ENCODE measurements at places on chromosomes 12 and 14.

DNA sequence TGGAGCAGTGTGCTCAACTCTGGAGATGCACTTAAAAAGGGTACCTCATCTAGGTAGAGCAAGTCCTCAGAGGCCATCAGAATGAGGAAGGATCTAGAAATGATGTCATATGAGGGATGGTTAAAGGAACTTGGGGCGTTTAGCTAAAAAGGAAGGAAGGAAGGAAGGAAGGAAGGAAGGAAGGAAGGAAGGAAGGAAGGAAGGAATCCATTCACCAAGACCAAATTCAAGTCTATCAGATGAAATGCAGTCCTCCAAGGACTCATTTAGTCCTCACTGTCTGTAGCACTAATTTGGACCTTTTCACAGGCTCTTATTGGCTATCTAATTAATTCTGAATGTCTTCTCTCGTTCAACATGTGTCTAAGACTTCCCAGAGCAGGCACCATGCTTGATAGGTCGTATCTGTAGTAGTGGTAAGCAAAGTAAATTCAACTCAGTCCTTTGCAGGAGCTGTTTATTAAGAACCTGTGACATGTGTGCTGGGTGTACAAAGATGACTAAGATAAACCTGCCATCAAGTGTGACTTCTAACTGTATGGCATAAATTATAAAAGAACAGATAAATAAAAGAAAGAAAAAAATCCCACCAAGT, 63.5 kb downstream of the LLPH start:
- no peaks in the 10 kb centered on the region for H3K27me3 ChIP-seq
- H3K4me3 ChIP-seq: no peak overlapping the region
- no peaks in the 10 kb centered on the region for H3K4me1 ChIP-seq
- no peak overlapping the region for H3K27ac ChIP-seq

DNA sequence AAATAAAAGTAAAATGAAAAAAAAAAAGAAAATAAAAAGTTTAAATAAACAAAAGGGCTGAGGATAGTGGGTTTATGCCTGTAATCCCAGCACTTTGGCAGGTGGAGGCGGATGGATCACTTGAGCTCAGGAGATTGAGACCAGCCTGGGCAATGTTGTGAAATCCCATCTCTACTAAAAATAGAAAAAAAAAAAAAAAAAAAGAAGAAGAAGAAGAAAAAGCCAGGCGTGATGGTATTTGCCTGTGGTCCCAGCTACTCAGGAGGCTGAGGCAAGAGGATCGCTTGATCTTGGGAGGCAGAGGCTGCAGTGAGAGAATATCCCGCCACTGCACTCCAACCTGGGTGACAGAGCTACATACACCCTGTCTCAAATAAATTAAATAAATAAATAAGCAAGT, 3.9 kb downstream of the TAOK3 start:
- no peak overlapping the region for H3K4me3 ChIP-seq
- H3K36me3 ChIP-seq: no peaks in the 10 kb centered on the region
- H3K27me3 ChIP-seq: no peaks in the 10 kb centered on the region
- H3K4me1 ChIP-seq: no peaks in the 10 kb centered on the region
- no peak for DNase-seq
- H3K27ac ChIP-seq: no peak overlapping the region

DNA sequence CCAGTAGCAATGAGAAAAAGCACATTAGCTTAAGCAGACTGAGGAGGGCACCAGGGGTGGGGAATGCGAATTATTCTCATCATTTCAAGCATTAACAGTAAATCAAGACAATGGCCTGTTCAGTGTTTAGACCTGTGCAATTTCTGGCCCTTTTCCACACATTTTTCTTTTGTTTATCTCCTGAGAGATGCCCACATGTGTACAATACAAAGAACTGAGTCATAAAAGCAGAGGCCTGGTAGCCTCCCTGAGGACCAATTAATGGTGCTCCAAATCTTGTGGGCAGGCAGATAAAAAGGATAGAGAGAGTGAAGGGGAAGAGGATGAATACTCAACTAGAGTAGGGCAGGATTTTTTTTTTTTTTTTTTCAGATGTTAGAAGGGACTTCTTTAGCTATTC, 480.8 kb downstream of the RERGL start:
- no peak overlapping the region for H3K27ac ChIP-seq
- no peak overlapping the region for H3K4me3 ChIP-seq
- no peaks in the 10 kb centered on the region for H3K27me3 ChIP-seq
- no peaks in the 10 kb centered on the region for H3K4me1 ChIP-seq

DNA sequence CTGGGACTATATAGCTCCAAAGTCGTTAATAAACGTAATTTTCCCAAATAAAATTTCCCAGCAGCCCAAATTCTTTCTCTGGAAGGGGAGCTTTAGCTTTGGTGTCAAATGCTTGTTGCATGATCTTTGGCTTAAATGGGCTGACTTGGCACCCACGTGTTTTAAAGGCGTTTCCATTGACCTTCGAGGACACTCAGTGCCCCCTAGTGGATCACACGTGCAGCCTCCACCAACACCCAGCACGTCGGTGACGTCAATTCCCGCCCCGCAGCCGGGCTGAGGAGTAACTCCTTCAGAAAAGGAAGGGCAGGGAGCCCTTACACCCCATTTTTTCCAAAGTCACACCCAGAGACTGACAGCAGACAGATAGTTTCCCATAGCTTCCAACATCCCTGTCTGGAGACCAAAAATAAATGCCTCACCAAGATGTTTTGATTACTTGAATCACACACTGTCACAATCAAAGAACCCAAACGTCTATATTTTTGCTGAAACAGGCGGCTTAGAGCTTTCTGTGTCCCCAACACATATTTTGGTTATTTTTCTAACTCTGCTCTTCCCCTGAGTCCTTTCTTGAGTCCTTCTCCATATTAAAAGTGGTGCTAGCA, 707.9 kb downstream of the AACS start:
- DNase-seq: no peak
- no peak overlapping the region for H3K27ac ChIP-seq
- H3K27me3 ChIP-seq: no peaks in the 10 kb centered on the region
- no peaks in the 10 kb centered on the region for H3K4me1 ChIP-seq

- no peak overlapping the region for H3K4me3 ChIP-seq
- peaks cover 10% of the 10 kb centered on the region for H3K4me1 ChIP-seq
- H3K27me3 ChIP-seq: no peaks in the 10 kb centered on the region
- DNase-seq: no peak
- peak overlapping the region; percentile 48 for H3K27ac ChIP-seq
Observed at GRCh38 chr14:68282479-68283377, 463.1 kb downstream of the RAD51B start.

GRCh38 chr14:91080071-91080470, 19.6 kb upstream of the RPS6KA5 start:
- no peaks in the 10 kb centered on the region for H3K36me3 ChIP-seq
- no peak for DNase-seq
- H3K4me1 ChIP-seq: no peaks in the 10 kb centered on the region

DNA sequence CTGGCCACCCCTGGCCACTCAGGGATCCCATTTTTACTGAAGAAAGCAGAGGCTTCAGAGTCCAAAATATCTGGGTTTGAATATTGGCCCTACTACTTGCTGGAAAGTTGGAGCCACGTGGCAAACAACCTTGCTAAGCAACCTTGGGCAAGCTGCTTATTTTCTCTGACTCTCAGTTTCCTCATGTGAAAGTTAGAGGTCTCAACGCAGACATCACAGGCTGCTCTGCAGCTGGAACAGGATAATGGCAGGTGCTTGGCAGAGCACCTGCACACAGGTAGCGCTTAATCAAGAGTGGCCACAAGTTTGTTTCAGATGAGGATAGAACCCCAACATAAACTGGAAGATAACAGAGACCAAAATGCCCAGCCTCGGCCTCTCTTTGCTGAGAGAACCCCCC, 28.1 kb upstream of the CCND2 start:
- no peak for DNase-seq
- H3K36me3 ChIP-seq: no peaks in the 10 kb centered on the region
- H3K4me3 ChIP-seq: no peak overlapping the region

- H3K36me3 ChIP-seq: no peaks in the 10 kb centered on the region
- no peaks in the 10 kb centered on the region for H3K4me1 ChIP-seq
- no peaks in the 10 kb centered on the region for H3K27me3 ChIP-seq
- no peak for DNase-seq
Observed at GRCh38 chr14:89473989-89474388, 57.0 kb upstream of the FOXN3 start.
